ENCODE measurements at places on chromosomes 11 and 22.

GRCh38 chr11:2212411-2213251, 41.0 kb upstream of the TH start:
- no peak for DNase-seq

DNA sequence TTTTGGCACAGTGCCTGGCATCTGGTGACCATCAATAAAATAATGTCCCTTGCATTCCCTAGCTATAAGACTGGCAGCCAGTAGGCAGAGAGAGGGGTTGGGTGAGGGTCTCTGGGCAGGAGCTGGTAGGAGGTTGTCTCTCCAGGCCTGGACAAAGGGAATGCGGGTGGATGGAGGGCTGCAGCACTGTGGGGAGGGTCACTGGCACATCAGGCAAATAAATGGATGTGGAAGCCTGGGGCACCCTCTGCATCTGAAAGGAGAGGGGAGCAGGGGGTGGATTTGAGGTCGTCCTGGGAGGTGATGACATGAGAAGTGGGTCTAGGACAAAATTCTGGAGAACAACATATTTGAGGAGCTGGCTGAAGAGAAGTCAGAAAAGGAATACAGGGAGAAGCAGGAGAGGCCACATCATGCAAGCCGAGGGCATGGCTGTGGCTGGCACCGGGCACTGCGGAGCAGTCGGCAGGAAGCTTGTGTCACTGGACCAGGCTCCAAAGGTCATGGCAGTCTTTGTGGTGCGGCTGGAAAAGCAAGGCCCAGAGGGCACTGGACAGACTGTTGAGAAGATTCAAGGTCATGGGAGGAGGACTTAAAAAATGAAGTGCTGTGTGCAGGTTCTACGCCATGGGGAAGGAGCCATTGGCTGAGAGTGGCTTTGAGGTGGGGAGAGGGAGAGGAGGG, 36.5 kb upstream of the THY1 start:
- DNase-seq = no peak

GRCh38 chr11:104328512-104328907, 164.6 kb upstream of the PDGFD start:
- no peak for DNase-seq

GRCh38 chr11:96967616-96968015, 577.8 kb downstream of the JRKL start:
- DNase-seq = no peak

GRCh38 chr11:120704256-120704750, 192.8 kb downstream of the GRIK4 start:
- no peak for DNase-seq

GRCh38 chr11:43498561-43498960, 139.8 kb downstream of the TTC17 start:
- DNase-seq = no peak

GRCh38 chr11:19398273-19398672, 157.5 kb upstream of the E2F8 start:
- no peak for DNase-seq

DNA sequence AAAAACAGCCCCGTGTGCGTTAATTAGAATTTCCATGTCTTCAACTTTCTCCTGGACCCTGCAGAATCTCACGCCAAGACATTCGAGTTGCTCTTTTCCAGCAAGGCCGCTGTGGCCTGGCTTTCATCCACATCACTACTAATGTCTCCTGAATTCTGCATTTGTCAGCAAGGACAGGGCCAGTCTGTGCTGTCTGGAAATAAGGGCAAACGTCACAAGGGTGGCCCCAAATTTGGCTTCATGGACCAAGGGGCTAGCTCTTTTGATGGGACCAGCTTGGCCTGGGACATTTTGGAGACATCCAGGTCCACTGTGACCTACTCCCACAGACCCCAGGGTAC, 33.4 kb downstream of the KCNQ1OT1 start:
- DNase-seq = no peak

DNA sequence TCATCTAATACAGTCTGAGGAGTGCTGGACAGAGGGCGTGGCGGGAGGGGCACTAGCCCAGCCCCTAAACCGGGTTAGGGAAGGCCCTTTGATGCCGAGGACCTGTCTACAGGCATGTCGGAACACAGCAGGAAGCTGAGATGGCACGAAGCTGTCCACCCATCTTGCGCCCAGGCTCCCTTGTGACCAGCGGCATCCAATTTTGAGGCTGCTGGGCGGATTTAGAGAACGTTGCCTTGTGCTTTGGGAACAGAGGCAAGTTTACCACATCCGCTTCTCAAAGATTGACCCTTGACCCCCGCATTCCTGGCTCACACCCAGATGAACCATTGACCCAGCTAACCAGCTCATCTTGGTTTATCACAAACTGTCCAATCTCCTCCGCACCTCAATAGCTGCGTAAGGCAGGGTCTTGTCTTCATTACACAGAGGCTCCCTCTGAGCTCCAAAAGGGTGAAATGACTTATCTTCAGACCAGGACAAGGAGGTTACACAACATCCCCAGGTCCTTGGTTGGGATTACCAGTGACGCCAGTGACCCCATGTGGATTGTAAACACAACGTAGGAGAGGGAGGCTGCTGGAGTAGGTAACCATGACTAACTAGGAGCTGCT, 4.5 kb downstream of the FAM83F start:
- DNase-seq = no peak

DNA sequence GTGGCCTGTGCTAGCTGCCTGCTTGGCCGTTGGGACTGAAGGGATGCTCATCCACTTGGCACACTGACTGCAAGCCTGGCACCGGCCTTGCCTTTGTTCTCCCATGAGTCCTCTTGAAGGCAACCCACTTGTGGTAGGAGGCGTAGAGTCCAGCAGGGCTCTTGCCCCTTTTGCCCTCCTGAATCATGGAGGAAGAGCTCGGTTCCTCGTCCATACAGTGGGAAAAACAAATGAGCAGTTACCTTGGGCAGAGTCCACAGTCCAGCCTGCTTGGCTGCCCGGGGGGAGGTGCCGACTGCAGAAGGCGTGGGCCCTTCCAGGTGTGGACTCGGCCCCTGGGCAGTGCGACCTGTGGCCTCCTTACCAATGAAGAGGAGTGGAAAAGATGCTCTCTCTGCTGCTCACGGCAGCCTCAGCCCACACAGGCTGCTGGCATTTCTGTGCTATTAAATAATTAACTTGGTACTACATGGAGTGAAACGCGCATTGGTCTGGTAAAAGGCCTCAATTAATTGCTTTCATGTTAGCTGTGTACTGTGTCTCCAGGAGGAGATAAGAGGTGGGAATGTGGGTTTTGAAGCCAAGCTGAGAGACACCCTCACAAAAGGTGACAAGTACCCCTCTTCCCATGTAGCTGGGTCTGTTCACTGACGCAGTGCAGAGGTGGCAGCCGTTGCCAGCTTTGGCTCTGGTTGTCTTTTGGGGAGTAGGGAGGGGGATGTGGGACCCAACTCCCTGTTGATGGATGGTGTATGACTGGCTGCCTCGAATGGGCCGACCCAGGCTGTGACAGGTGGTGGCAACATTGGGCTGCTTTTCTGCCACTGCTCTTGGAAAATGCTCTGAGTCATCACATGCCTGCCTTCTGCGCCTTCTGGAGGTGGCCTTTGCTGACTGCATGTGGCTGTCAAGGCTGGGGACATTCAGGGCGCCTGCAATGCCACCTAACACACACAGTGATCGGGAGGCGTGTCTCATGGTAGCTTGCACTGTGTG, 26.8 kb upstream of the B3GAT1 start:
- no peak for DNase-seq
